Stimulated activated CD4-positive, alpha-beta T cell treated with anti-CD3 and anti-CD28 coated beads, TNF-alpha, amount 100 ng/mL, for 48 hours (primary cell): ENCODE measurements at places on chromosomes 12 and 14.
A peak's percentile ranks its signal among the peaks of the same experiment; 100 is the strongest.

DNA sequence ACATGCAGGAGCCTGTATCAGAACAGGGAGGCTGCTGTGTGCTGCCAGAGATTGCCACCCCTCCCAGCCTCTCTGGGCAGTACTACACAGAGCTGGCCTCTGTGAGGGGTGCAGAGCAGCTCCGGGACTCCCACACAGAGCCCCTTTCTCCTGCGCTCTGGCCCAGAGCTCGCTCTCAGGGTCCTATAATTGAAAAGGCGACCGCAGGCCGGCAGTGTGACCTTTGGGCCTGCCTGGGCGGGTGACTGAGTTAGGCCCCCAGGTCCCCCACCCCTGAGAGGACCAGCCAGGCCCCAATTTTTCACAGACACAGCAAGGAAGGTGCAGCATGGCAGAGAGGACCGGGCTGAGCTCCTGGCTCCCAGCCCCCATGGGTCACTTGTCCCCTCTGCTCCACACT, 136.4 kb downstream of the ZFP36L1 start:
- DNase-seq, result no peak

- DNase-seq, result peak; percentile 57
These were observed 24.1 kb downstream of the CKAP4 start for GRCh38 chr12:106223485-106224354.

DNA sequence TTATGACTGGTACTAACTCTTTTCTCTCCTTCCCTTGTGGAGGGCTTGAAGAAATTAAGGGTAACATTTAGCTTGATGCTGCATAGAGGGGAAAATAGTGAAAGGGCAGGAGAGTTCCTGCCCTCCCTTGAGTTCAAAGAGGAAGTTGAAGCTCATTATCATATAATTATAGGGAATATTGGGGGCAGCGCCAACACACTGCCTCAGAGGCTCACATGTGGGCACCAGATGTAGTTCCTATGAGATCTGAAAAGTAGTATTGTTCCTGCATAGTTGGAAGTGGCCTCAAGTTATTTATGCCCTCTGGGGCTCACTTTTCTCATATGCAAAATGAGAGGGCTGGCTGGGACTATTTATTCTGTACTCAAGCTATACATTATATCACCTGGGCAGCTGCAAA, 33.0 kb upstream of the FGF23 start:
- no peak for DNase-seq

- DNase-seq, result no peak
These were observed 645.6 kb upstream of the TMEM132C start for GRCh38 chr12:127621366-127621765.

GRCh38 chr12:65823513-65824375, 539 bp upstream of the HMGA2 start:
- no peak for DNase-seq

DNA sequence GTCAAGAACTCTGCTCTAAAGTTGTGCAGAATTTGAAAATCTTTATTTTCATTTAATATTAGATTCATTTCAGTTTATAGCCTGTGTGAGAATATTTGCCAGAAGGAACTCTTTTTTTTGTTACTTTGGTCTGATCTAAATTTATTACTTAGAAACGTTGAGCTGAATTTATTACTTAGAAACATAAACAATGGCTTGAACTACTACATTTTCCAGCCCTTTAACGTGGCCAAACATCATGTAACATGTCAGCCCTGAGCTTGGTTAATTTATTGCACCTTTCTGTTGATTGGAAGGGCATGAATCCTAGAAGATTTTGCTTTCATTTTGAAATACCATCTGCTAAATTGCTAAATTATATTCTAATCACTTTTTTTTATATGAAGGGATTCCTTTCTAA, 241.4 kb downstream of the TMEM117 start:
- DNase-seq, result no peak

DNA sequence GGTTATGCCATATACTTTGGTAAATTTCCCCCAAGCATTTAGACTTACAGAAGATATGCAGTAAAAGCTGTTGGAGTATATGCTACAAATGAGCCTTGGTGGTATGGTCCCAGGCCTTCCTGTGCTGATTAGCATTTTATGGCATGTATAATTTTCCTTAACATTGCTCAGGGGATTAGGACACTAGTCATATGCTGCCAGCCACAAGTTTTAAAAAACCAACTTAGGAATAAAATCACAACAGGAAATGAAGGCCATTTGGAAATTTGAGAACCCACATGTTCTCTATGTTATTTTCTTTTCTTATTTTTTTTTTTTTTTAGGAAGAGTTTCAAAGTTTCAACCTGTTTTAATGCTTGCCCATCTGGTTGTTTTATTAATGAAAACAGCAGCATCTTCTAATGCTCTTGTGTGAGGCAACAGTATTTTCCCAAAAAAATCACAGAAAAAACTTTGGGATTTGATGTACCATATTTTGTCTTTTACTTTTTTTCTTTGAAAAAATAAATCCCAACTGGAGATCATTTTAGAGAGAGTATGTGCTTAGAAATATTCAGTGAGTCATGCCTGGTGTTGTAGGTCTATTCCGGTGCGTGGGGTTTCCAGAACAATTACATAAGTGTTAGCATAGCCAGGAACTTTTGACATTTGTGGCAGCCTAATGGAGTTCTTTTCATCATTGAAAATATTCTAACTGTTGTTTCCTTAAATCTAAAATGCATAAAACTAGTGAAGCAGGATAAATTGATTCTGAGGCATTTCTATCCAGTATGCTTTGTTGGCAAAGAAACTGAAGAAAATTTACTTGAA, 21.7 kb upstream of the DUSP6 start:
- DNase-seq, result no peak

GRCh38 chr14:59964251-59965007, 44.5 kb downstream of the LRRC9 start:
- no peak for DNase-seq

DNA sequence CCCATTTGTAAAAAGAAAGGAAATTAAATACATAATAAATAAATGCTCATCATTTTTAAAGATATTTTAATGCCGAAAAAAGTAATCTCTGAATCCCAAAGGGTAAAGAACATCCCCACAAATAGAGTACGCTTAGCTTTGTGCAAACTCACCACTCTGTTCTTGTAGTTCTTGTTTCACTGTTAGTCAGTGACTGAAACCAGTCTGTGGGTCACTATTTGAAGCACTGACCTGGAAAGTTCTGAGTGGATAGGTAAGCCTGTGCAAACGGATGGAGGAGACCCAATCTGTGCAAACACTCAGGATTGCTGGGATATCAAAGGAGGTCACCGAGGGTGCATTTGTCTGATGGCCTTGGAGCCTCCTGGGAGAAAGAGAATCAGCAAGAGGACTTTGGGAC, 68.1 kb upstream of the TSPAN11 start:
- no peak for DNase-seq

DNA sequence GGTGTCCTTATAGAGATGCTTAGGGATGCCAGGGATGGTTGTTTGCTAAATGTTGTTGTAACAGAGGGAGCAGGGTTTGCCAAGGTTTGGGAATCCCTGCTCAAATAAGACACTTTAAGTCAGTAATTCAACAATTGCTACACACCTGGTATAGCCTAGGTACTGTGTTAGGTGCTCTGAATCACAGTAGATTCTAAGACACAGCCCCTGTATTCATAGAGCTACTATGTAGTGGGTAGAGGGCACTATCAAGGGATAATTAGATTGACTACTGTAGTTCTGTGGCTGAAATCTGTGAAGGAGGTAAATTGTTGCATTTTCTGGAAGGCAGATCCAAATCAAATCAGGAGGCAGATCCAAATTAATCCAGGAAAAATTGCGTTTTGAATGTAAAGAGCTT, 149.2 kb downstream of the C12orf75 start:
- DNase-seq, result no peak

DNA sequence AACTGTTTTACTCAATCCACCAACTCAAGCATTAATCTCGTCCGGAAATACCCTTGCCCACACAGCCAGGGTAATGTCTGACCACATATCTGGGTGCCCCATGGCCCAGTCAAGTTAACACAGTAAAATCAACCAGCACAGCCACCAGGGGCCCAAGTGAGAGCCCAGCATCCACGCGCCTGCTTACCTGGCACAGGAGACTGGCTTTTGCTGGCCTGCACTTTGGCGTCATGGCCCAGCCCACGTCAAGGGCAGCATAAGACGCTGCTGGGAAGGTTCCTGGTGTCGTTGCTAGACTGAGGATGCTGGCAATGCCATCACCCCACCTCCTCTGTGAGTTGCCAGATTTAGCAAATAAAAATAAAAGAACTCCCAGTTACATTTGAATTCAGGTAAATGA, 53.6 kb upstream of the BCL11B start:
- DNase-seq, result no peak

- no peak for DNase-seq
These were observed 97.2 kb upstream of the ATXN7L3B start for GRCh38 chr12:74440469-74440868.

GRCh38 chr12:78439666-78440065, 424.9 kb upstream of the SYT1 start:
- no peak for DNase-seq

- no peak for DNase-seq
These were observed 52.9 kb upstream of the BCL2L14 start for GRCh38 chr12:12017798-12018197.

GRCh38 chr12:10965476-10965875, 21.2 kb downstream of the TAS2R50 start:
- no peak for DNase-seq
